Ovary (tissue), 10 donors: ENCODE measurements at places on chromosomes 4 and X.

GRCh38 chr4:10606483-10607155 lies 77.9 kb downstream of the CLNK start:
- no peak for DNase-seq

DNA sequence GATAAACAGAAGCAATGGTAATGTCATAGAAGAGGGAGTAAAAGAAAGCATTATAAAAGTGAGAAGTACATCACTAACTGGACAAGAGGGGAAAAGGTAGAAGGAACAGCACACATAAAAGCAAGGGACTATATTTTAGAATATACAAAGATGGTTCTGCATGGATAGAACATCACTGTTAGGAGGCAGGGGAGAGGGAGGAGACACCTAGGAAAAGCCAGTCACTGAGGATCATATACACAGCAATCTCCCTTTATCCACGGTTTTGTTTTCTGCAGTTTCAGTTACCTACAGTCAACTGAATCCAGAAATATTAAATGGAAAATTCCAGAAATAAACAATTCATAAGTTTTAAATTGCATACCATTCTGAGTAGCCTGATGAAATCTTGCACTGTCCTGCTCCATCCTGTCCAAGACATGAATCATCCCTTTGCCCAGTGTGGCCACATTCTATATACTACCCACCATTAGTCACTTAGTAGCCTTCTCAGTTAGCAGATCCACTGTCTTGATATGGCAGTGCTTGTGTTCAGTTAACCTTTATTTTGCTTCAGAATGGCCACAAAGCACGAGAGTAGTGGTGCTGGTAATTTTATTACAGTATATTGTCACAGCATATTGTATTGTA lies 74.2 kb downstream of the PPA2 start:
- DNase-seq = no peak

GRCh38 chrX:52352551-52352950 lies 16.3 kb upstream of the XAGE2 start:
- no peak for DNase-seq

- DNase-seq = no peak
Measured at GRCh38 chr4:68951078-68951805, at the start of gene UGT2A3. Gene UGT2A3 (minus strand): TSS chr4:68951804. CDS start chr4:68951760, 44 bp downstream.

DNA sequence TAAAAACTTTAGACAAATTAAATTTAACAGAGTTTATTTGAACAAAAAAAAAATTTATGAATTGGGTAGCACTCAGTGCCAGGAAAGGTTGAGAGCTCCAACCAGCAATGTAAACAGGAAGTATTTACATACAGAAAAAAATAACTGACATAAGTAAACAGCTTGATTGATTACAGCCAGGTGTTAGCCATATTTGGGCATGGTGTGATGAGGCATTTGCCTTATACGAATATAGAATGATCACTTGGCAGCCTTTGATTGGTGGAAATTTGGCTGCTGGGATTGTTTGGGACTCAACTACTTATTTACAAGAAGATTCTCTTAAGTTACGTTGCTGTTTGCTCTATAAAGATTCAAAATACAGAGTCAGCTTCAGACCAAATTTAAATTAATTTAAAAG lies 172.0 kb downstream of the ADAM29 start:
- no peak for DNase-seq

DNA sequence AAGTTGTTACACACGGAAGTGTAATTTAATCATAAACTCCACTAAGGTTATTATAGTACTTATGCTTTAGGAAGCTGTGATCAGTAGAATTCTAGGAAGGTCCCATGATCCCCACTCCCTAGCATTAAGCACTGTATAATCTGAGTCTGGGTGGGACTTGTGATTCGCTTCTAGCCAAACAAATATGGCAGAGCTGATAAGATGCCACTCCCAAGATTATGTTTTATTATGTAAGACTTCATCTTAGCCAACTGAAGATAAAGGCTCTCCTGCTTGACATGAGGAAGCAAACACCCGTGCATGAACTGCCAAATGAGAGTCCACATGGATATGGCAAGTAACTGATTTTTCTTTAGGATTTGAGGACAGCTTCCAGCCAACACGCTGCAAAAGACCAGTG lies 186.4 kb upstream of the NDST3 start:
- DNase-seq = no peak

DNA sequence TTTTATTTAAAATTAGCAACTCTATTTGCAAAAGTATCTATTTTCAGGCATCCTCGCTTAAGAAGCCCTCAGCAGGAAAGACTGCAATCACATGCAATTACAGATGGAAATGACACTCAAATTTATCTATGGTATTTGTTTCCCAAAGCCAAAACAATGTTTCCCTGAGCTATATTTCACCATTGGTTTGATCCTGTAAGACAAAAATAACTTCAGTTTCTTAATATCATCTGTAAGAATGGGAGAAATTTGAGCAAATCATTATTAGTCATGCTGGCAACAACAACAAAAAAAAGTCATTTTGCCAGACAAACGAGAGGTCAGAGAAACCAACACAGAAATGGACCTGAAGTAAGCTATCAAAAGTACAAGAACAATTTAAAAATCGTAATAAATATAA lies 204.1 kb downstream of the NR3C2 start:
- DNase-seq = no peak

GRCh38 chrX:11702420-11702819 lies 36.7 kb upstream of the ARHGAP6 start:
- DNase-seq = no peak

DNA sequence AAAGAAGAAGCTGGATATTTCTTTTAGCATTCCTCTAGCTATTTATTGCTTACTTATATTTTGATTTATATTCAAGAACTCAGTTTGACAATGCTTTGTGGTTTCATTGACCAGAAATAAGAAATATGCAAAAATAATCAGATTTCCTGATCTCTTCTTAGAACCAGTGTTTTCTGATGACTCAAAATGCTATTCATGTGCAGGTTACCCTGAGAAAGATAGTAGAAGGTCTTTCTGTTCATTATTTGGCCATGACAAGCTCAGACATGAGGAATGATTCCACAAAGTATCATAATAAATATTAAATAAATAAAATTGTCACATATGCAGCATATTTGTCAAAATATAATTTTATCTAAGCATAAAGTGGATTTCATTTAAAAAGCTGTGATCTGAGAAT lies 24.1 kb downstream of the ADH7 start:
- no peak for DNase-seq

DNA sequence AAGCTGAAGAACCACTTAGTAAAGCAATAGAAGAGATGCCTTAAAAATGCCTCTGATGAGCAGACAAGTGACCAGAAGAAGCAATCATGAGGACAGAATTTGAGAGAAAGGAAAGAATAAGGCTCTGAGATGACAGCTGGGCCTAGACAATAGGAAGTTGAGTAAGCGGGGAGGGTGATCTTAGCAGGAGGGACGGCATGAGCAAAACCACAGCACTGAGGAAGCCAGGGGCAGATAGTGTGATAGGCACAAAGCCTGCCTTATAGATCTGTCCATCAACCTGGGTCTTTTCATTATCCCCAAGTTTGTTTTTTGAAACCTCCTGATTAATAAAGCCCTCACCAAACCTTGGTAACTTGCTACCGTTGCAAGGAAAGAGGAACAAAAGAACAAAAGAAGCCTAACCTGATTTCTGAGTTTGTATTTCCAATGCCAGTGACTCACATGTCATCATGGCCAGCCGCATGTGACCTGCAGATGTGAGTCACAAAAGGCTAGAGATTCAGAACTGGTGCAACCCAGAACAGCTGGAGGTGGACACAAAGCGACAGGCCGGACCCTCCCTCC lies 55.7 kb upstream of the PPARGC1A start:
- no peak for DNase-seq

- no peak for DNase-seq
Measured at GRCh38 chr4:9997886-9998285, 23.4 kb downstream of the SLC2A9 start.
